ENCODE measurements at places on chromosomes 1 and 21.
A peak's percentile ranks its signal among the peaks of the same experiment; 100 is the strongest.

DNA sequence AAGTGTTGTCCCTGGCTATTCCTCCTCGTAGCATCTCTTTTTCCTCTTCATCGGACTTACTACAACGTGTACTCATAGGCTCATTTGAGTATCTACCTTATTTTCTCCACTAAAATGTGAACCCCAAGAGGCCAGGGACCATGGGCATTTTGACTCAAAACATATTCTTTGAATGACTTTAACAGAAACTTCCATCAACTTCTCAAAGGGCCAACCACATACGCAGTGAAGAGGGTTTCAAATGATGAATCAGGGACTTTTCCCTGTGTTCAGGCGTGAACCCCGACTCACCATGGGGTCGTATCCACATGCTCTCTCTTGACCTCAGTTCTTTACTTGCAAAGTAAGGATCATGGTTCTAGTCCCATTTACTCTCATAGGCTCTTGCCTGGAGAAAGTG, 20.2 kb upstream of the GPR137B start:
- DNase-seq = no peak

DNA sequence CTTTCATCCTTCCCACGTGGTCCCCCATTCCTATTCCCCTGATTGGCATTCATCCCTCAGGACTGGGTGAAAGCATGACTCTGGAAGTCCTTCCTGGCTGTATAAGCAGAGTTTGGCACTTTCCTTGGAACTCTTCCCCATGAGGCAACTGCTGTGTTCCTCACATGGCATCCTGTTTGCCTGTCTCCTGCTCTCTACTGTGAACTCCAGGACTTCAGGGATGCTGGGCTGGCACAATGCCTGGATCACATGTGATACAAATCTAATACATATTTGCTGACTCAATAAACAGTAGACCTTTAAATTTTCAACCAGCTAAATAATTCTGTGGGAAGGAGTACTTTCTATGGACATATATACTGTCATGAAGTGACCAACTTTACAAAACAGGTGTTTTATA, 46.8 kb upstream of the EDEM3 start:
- DNase-seq = peak; percentile 82

GRCh38 chr1:206880314-206880713, 14.9 kb downstream of the IL20 start:
- DNase-seq = no peak

- peak; percentile 62 for DNase-seq
Measured at GRCh38 chr1:87644579-87645190, 316.0 kb downstream of the LMO4 start.

DNA sequence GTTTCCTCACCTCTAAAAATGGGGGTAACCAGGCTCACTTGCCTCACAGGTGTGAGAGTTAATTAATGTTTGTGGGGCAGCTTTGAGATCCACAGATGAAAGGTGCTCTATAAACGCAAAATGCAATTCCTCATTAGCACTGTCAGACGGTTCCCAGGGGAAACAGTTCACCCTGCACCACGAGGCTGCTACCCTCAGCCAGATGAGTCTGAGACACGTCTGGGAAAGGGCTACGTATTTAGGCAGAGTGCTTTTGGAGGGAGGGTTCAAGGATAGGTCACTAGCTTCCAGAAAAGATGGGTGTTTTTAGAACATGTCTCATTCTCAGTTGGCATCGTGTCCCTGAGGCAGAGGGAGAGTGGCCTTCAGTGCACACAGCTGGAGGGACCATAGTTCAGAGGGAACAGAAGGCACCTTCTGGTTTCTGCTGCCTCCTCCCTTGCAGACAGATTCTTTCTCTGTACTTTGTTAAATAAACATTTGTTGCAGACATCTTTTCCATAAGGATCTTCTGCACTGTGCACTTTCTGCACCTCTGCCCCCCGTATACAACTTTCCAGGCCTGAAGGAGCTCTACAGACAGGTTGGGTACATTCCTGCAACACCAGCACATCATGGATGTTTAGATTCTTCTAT, 139.9 kb downstream of the CLIC6 start:
- peak; percentile 86 for DNase-seq

- DNase-seq = no peak
Measured at GRCh38 chr21:33063907-33064622, 5.9 kb upstream of the OLIG1 start.

- no peak for DNase-seq
Measured at GRCh38 chr21:28731700-28732321, 260.9 kb downstream of the LTN1 start.

DNA sequence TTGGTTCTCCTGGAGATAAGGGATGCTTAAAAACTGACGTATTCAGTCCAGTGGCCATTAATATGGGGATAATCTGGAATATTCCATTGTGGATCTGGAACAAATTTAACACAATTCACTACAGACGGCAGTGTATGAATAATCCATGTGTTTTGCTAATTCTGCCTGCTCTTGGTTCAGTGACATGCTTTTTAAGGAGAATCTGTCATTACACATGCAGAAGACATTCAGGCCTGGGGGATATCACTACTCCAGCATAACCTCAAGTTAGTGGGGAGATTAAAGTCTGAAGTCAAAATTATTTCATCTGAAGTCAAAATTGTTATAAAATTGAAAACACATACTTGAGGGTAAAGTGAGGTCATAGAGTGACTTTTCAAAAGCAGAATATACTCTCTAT, 789.3 kb downstream of the USP25 start:
- DNase-seq = no peak
